HS-5 (cell line): ENCODE measurements at places on chromosomes 16 and 17.

DNA sequence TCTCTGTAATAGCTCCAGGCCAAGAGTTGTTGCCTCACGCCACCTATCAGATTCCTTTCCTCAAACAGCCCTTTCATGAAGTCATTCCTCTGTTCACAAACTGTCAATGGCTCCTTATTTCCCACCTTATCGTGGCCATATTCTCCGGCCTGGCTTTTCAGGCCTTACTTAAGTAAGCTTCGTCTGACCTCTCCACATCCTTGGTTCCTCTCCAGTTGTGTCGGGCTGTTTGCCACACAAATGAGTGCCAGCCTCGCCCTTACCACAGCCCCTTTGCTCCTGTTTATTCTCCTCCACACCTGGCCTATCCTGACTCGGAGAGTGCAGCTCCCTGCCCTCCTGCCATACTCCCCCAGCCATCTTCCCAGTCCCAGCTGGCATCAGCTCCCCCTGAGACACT lies 2.0 kb downstream of the TP53I13 start:
- no peak for DNase-seq

- DNase-seq, result no peak
These were observed 27.1 kb upstream of the CIITA start for GRCh38 chr16:10849736-10850477.

GRCh38 chr17:38621538-38621937 lies 15.8 kb upstream of the SRCIN1 start:
- DNase-seq, result no peak

DNA sequence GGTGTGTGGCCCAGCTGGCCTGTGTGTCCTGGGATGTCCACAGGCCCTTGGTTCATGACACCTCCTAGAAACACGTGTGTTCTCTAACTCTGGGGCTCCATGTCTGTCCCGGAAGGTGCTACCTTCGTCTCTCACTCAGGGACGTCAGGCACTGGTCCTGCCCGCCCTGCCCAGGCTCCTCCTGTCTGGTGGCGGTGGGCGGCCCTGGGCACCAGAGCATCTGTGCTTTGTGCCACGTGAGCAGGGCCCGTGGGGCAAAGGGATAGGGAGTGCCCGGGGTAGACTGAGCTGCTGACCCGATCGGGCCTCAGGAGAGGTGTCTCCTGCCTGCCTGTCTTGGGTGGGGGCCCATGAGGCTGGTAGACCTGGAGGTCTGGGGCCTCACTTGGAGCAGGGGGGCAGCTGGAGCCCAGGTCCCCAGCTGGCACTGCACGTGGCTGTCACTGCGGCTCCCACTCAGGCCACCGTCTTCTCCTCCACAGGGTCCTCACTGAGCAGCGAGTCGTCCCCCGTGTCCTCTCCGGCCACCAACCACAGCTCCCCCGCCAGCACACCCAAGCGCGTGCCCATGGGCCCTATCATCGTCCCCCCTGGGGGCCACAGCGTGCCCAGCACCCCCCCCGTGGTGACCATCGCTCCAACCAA lies 35.1 kb downstream of the GSE1 start:
- no peak for DNase-seq

DNA sequence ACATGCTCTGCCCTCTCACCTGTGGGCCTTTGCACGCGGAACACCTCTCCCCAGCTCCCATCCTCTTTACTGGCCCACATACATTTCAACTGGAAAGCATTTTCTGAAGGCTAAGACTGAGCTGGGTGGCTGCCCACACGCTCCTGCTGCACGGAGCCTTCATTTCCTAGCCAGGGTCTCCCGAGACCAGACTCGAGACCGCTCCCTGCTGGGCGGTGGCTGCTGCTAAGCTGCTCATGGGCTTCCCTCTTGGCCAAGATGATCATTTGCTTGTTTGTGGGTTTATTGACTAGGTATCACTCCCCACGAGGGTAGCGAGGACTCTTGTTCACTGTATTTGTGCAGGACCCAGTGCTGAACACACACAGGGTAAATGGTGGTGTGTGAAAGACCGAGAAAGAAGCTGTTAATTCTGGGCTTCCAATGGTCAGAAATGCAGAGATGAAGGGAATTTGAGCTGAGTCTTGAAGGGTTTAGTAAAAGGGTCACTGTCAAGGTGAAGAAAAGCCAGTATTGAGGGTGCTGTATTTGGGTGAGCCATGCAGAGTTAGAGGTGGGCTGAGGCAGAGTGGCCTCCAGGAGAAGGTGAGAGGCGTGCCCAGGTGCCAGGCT lies 907 bp downstream of the TRAPPC2L start:
- DNase-seq, result no peak

DNA sequence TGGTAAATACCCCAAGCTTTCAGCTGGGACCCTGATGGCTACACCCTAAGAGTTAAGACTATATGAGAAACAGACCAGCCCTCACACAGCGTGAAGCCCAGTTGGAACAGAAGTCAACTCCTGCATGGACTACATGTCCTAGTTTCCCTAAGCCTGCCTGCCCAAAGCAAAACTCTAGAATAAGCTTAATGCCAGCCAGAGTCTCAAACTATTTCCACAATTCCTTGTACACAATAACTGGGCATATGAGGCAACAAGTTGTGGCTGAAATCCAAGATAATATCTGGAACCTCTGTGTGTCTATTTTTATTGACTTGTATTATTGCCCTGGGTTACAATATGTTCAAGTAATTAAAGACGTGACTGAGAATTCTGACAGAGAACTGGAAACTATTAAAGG lies 19.4 kb downstream of the MYH10 start:
- no peak for DNase-seq

DNA sequence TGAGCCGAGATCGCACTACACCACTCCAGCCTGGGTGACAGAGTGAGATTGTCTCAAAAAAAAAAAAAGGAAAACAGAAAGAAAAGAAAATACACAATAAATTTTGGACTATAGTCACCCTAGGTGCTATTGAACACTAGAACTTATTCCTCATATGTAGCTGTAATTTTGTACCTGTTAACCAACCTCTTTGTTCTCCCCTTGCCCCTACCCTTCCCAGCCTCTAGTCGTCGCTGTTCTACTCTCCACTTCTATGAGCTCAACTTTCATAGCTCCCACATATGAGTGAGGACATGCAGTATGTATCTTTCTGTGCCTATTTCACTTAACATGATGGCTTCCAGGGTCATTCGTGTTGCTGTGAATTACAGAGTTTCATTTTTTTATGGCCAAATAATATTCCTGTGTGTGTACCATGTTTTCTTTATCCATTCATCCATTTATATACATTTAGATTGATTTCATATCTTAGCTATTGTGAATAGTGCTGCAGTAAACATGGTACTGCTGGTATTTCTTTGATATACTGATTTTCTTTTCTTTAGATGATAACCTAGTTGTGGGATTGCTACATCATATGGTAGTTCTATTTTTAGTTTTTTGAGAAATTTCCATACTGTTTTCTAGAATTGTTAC lies 28.3 kb downstream of the VPS35L start:
- no peak for DNase-seq

DNA sequence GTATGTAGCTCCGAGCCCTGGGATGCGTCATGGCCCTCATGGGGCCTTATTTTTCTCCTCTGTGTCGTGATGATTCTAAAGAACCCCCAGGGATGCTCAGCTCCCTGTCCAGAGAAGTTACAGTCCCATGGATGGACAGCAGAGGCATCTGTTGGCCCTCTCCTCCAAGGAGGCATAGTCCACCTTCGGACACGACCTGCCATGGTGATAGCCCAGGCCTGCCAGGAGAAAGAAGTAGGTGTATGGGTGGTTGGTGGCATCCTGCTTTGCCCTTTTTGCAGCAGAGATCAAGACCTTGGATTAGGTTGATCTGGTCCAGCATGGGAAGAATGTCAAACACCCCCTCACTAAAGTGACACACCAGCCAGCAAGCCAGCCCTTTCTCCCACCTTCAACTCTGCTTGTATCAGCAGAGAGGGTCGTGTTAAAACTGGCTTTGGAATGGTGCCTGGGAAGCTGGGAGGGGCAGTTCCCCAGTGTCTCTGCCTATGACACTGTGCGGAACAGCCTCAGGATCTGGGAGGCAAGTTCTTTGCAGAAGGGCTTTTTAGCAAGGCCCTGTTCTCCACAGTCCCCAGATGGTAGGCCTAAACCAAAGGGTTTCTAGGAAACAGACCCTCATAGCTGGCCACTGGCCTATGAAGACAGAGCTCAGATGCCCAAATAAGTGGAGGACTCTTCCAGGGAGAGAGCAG lies 259.9 kb upstream of the RPL38 start:
- no peak for DNase-seq
